Stimulated activated CD8-positive, alpha-beta memory T cell treated with anti-CD3 and anti-CD28 coated beads, Interleukin-4, amount 100 ng/mL, for 4 hours (primary cell): ENCODE measurements at places on chromosomes 7 and 10.

- no peak for DNase-seq
These were observed 262.7 kb upstream of the HABP2 start for GRCh38 chr10:113290137-113290536.

DNA sequence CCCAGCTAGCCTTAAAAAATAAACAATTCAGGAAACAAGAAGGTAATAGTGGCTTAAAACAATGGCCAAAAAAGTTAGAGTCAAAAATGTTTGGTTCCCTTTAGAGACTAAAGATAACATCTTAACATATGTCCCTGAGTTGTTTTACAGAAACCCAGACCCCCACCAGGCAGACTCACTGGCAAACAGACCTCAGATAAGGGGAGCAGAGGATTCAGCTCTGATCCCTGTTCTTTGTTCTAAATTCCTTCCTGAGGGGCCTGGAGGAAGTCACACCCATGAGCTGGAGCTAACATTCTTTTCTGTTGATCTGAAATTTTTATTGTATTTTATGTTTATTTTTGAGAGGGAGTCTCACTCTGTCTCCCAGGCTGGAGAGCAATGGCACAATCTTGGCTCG, 247.2 kb downstream of the USP6NL start:
- no peak for DNase-seq

DNA sequence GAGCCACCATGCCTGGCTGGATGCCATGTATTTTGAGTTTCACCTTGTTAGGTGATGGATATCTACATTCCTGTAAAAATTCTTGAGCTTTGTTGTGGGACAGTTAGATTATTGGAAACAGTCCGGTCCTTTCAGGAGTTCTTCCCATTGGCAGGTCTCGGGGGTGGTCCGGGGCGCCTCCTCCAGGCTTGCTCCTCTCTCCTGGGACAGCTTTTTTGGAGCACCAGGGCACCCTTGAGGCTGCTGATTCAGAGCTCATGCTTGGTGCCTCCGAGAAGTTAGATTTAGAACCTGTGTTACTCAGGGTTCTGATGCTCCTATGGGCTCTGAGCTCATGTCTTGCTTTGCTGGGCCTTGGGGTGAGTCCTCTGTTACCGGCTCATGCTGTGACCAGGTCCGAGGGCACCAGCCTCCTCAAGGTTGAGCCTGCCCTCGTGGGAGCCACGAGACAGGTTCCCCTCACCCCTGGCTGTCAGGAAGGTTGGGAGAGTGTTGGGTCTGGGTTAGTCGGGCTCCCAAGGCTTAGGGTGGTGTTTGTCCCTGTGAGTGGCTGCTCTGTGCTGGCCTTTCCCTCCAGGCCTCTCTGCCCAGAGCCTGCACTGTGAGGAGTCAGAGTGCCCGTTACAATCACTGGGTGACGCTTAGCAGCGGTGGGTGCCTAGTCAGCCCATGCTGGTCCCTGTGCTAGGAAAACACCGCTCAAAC, 6.0 kb downstream of the SPRN start:
- DNase-seq = no peak

DNA sequence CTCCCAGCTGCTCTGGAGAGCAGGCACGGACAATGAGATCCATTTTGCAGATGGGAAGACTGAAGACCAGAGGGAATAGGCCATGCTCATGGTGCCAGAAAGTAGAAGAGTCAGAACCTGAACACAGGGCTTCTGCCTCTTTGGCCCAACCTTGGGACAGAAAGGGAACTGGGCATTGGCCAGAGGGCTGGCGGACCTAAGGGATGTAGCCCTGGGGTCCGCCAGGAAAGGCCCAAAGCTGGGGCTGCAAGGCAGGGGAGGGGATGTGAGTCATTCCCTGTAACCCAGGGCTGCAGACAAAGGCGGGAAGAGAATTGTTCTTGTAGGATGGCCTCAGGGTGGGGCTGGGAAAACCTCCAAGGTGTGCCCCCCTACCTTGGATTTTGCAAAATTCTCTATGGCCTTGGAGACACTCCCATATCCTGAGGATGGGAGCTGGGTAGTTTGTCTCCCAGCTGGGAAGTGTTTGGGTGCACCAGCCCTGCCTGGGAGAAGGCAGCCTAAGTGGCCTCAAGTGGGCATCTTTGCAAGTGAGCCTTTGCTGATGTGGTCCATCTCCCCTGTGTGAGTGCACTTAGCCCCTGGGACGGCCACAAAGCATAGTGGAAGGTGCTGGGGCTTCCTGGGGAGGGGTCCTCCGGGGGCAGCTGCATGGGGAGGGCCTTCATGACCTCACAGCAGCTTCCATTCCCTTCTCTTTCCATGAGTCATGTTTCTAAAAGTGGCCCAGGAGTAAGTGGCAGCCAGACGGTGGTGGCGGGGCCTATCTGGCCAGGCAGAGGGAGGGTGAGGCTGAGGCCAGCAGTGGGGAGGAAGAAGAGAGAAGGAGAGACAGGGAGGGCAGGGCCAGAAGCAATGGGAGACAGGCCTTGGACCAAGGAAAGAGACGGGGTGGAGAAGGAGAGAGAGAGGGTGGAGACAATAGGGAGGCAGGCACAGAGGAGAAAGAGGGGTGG, 9.2 kb downstream of the AQP1 start:
- DNase-seq = no peak

- DNase-seq = no peak
These were observed 34.0 kb downstream of the DNAJB12 start for GRCh38 chr10:72320676-72321247.

GRCh38 chr10:69242852-69243212, 22.7 kb downstream of the HKDC1 start:
- DNase-seq = no peak

- no peak for DNase-seq
These were observed 80.6 kb downstream of the ABCB5 start for GRCh38 chr7:20696002-20696605.

- no peak for DNase-seq
These were observed 18.0 kb downstream of the MACC1 start for GRCh38 chr7:20199015-20199737.

DNA sequence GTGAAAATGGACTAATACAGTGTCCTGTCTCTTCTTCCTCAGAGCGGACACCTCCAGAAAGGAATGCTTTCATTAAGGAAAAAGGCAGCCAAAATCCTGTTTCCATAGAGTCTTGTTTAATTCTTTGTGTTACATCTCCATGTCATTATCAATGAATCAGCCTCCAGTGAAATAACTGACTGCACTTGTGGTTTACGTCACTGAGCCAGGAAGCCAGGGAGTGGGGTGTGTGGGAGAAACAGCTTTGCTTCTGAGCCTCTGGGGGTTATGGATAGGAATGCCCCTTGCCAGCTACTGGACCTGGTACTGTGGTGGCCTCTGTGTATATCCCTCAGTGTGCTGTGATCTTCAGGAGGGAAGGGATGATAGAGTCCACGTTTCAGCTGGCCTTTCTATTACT, 416.8 kb downstream of the GALNT17 start:
- no peak for DNase-seq

- no peak for DNase-seq
These were observed 15.9 kb upstream of the SCRN1 start for GRCh38 chr7:30005464-30005863.

GRCh38 chr7:15936991-15937390, 250.5 kb upstream of the MEOX2 start:
- DNase-seq = no peak

- DNase-seq = no peak
These were observed 210.6 kb downstream of the KLF6 start for GRCh38 chr10:3574451-3574850.

DNA sequence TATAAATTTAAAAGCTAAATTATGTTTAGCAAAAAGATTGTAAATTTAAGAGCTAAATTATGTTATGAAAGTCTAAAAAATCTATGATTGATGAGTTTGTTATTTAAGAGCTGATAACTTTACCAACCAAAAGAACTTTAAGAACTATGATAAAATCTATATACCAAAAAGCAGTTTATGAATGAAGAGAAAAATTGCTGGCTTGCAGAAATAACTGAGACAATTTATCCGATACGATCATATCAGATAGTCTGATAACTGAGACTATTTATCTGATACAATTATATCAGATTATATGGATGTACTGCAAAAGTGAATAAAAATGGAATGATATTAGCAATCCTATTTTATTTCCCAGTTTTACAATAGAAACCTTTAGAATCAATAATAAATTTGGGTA, 50.2 kb downstream of the IQUB start:
- DNase-seq = no peak

DNA sequence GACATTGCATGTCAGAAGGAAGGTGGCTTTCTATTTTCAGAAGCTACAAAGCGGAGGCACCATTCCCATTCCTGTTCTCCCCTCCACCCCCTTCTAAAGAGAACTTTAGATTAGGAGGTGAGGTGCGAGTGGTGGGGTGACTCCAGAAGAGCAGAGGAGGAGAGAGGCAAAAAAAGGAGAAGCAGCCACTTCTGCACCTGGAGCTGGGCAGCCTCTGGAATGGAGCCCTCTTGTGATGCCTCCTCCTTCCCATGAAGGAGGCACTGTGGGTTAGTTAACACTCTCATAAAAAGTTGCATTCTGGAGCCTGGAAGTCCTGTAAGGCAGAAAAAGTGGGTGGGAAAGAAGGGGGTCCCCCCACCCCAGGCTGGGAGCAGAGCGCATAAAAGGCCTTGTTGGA, 4.8 kb downstream of the PTF1A start:
- DNase-seq = no peak

- DNase-seq = no peak
These were observed 197.6 kb downstream of the WDR37 start for GRCh38 chr10:1253523-1254353.

GRCh38 chr10:73644767-73645166, 3.5 kb upstream of the MYOZ1 start:
- DNase-seq = no peak

GRCh38 chr10:102200751-102201640, 25.1 kb upstream of the ELOVL3 start:
- DNase-seq = no peak

- DNase-seq = no peak
These were observed 256.6 kb downstream of the PTEN start for GRCh38 chr10:88120075-88120474.

GRCh38 chr7:36796850-36797536, 72.7 kb upstream of the AOAH start:
- DNase-seq = no peak

DNA sequence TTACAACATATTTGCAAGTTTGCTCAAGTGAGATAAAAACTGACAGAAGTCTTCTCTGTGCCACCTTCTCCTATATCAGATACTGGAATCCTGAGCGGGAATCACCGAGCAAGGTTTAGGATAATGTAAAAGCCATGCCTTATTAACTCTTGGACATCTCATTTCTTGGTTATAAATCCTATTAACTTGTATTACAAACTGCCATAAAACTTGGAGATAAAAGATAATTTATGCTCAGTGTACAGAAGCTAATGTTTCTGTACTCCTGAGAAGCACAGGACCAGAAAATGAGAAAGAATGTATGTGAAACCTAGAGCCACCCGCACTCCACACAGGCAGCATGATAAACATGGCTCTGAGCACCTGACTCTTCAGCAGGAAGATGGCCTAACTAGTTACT, 181.2 kb upstream of the NOBOX start:
- DNase-seq = no peak

DNA sequence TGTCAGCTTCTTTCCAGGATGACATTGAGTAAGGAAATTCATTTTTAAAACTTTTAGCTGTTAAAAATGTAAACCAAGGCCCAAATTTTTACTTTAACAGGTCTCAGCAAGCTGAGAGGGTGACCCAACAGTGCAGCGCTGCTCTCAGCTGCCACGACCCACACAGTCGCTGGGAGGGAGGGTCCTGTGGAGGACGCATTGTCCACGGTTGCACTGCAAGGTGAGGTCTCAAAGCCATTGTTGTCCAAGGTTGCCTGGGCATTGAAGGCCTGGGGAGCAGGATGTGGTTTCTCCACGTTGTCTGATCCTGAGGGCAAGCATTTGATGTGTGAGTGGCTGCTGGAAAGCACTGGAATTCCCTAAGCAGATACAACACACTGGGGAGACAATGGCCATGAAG, 15.1 kb upstream of the VIPR2 start:
- no peak for DNase-seq

- no peak for DNase-seq
These were observed 415.0 kb downstream of the SFMBT2 start for GRCh38 chr10:6995831-6996230.

DNA sequence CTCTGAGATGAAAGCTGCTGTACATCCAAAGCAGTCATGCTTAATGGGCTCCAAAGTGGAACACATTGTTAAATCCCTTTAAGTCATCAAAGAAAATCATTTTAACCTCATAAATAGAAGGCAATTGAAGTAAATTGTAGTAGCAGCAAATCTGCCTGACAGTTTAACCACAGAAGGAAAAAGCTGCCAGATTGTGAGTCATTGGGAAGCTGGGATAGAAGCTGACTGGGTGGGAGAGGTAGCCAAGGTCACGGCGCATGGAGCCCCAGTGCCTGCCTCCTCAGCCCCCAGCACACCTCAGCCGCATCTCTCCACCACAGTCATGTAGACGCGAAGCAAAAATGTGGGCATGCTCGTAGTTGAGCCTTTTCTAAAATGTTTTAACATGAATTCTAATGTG, 44.0 kb downstream of the TARP start:
- no peak for DNase-seq

- DNase-seq = no peak
These were observed 232.7 kb downstream of the IMMP2L start for GRCh38 chr7:111329367-111330234.

DNA sequence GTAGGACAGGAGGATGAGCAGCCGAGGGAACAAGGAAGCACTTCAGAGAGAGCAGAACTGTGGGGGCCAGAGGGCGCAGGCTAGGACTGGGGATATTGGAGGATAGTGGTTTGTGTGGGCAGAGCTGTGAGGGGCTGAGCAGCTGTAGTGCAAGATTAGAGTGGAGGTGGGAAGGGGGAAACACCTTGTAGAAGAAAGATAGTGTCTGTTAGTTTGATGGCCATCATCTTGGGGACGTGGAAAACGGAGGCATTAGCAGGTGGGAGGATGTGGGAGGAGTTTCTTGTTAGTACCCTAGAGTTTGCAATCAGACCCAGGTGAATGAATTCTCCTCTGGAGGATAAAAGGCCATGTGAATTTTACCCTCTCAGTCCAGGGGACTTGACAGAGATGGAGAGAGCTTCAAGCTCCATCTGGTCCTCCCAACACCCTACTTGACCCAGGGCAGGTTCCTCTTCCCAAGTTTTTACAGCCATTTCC, 34.0 kb downstream of the PRSS2 start:
- no peak for DNase-seq

GRCh38 chr10:19169684-19170083, 121.1 kb downstream of the MALRD1 start:
- DNase-seq = no peak

DNA sequence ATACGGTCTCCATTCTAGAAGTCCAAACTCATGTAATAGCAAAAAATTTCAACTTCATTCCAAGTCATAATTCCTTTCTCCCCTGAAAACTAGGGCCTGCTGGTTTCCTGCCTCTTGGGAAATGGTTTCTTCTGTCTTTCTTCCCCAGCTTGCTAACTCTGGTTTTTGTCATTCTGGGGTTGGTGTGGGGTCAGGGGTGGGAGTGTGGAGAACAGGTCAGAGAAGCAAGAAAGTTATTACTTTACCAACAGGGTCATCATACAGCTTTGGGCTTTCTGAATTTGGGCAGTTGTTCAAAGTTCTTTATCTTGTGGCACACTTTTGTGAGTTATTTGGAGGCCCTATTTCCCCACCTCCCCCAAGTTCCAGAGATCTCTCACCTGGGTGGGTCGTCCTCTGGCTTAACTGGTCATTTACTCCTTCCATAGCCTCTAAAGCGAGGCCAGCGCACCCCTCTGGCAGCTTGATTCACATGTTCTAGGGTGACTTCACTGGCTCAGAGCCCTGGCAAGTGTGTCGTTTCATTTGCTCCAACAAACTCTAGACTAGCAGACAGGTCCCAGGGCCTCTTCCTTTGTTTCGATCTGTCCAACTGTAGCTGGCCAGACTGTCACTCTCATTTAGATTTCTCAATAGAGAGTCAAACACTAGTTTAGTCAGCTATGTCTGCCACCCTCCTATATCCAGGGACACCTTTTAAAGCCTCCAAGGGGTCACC, 161.2 kb downstream of the JCAD start:
- DNase-seq = no peak
